ENCODE measurements at places on chromosomes 1 and 21. TPM values are rescaled to one million over a fixed set of nuclear protein-coding genes. Genes with fewer than 3 reads are reported as not detected.
A peak's percentile ranks its signal among the peaks of the same experiment; 100 is the strongest.

Gene RYR2
- total RNA-seq = 0.19 TPM

- peaks cover 16% of the 10 kb centered on the region for H3K4me1 ChIP-seq
- H3K27ac ChIP-seq = no peak overlapping the region
- H3K36me3 ChIP-seq = peaks cover 21% of the 10 kb centered on the region
- peak; percentile 41 for DNase-seq
Measured at GRCh38 chr1:52059321-52059720, 3.2 kb downstream of the BTF3L4 start.

- no peaks in the 10 kb centered on the region for H3K36me3 ChIP-seq
- H3K27ac ChIP-seq = no peak overlapping the region
- H3K4me1 ChIP-seq = peaks cover 15% of the 10 kb centered on the region
- H3K27me3 ChIP-seq = no peaks in the 10 kb centered on the region
Measured at GRCh38 chr1:209627732-209628196, 24.5 kb downstream of the LAMB3 start.

Gene TRPM2
- total RNA-seq = 0.79 TPM

GRCh38 chr1:82901561-82901960 lies 1097.4 kb downstream of the TTLL7 start:
- no peaks in the 10 kb centered on the region for H3K36me3 ChIP-seq
- H3K4me3 ChIP-seq = no peak overlapping the region
- H3K27ac ChIP-seq = no peak overlapping the region
- H3K27me3 ChIP-seq = no peaks in the 10 kb centered on the region
- no peak for DNase-seq

DNA sequence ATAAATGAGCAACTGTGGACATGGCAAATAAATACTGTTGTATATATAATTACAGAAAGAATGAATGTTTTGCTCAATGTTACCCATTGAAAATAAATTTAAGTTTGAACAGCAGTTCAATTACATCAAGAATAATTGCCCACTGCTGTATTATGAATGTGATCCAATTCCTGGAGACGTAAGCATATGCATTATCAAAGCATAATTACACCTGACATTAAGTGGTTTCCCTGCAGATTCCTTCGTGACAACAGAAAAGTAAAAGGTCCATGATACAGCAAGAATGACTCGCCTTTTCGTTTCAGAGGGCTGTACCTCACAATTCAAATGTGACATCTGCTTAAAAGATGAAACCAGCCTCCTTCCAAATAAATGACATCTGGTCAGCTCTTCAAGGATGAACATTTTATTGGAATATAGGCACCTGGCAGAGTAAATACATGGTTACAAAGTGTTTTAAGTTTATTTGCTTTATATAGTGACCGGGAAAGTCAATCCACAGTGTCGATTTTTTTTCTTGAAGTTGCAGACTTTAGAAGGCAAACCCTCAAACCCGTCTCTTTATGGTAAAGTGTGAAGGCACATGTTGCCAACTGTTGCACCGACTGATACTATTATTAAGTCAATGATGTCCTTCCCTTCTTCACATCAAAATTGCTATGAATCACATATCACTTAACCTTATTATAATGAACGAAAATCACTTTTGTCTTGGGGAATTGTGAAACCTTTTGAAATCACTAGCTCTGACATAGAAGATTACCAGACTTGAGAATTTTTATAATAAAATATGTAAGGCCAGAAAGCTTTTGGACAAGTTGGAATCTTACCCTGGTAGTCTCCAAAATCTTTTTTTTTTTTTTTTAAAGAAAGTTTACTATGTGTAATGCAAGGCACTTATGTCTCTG lies 36.2 kb upstream of the EDEM3 start:
- peak; percentile 6 for DNase-seq
- no peaks in the 10 kb centered on the region for H3K27me3 ChIP-seq
- H3K27ac ChIP-seq = no peak overlapping the region
- H3K4me1 ChIP-seq = peaks cover 19% of the 10 kb centered on the region
- H3K4me3 ChIP-seq = no peak overlapping the region

- peaks cover 2% of the 10 kb centered on the region for H3K4me1 ChIP-seq
- H3K4me3 ChIP-seq = no peak overlapping the region
- H3K27ac ChIP-seq = no peak overlapping the region
Measured at GRCh38 chr21:45899317-45900033, 82.1 kb upstream of the COL6A1 start.

Gene ALX3
- total RNA-seq = not detected

- DNase-seq = no peak
- H3K4me3 ChIP-seq = no peak overlapping the region
- H3K4me1 ChIP-seq = no peaks in the 10 kb centered on the region
- H3K27ac ChIP-seq = no peak overlapping the region
Measured at GRCh38 chr21:46474382-46474781, 15.7 kb downstream of the DIP2A start.

DNA sequence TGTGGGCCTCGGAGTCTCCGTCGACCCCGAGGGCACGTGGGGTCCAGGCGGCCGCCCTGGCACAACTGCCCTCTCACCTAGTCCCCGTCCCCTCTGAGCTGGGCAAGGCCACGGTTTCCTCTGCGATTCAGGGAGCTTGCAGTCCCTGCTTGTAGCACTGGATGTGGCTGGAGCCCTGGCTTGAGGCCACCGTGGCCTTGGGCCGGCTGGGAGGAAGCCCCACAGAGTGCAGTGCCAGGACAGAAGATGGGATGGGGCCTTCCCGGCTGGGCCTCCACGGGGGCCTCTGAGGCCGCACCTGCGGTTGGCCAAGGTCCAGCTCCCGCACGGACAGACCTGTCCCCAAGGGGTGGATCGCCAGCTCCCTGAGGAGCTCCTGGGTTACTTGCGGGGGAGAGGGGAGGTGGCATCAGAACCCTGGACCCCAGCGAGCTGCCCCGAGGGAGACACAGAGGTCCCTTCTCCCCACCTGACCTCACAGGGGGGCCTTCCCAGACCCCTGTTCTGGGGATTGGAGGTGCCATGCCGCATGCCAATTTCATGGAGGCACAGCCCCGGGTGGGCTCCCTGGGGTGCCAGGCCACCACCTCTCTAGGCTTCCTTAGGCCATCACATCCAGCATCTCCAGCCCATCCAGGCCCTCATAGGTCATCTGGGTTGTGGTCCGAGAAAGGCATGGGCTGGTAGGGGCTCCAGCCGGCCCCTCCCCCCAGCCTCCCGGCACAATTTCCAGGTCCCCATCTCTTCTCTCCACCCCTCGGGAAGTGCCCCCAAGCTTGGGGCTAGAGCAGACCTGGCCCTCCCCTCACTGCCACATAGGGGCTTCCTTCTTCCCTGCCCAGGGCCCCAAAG lies 80.8 kb downstream of the MORN1 start:
- DNase-seq = no peak
- no peaks in the 10 kb centered on the region for H3K27me3 ChIP-seq
- H3K27ac ChIP-seq = no peak overlapping the region
- peaks cover 8% of the 10 kb centered on the region for H3K36me3 ChIP-seq
- no peak overlapping the region for H3K4me3 ChIP-seq

Gene NOS1AP
- 0.94 TPM for total RNA-seq

DNA sequence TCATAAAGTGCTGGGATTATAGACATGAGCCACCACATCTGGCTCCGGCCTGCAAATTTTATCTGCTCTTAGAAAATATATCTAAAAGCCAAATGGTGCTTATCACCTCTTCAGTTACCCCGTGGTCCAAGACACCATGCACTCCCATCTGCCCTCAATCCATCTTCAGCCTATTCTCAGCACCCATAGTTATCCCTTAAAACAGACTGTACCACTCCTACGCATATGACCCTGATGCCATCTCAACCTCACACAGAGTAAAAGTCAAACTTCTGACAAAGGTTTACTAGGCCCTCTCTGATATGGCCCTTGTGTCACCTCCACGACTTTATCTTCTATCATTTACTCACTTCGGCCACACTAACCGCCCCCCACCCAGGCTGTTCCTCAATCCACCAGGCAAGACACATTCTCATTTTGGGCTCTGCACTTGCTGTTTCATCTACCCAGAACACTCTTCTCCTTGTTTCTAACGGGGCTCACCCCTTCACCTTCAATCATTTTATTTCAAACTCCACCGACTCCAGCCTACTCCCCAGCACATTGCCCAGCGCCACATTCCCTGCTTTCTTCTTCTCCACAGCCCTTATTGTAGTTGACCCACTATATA lies 33.0 kb downstream of the USP48 start:
- H3K27me3 ChIP-seq = no peaks in the 10 kb centered on the region
- no peak overlapping the region for H3K27ac ChIP-seq
- DNase-seq = no peak
- H3K4me3 ChIP-seq = no peak overlapping the region

Gene FCRL5
- total RNA-seq = not detected

Gene BGLAP
- 0.66 TPM for total RNA-seq

GRCh38 chr1:221824025-221824424 lies 82.1 kb upstream of the DUSP10 start:
- H3K36me3 ChIP-seq = no peaks in the 10 kb centered on the region
- peak; percentile 84 for DNase-seq
- H3K4me1 ChIP-seq = peaks cover 24% of the 10 kb centered on the region
- no peaks in the 10 kb centered on the region for H3K27me3 ChIP-seq
- H3K4me3 ChIP-seq = no peak overlapping the region

Gene SELP
- not detected for total RNA-seq

Gene CD1B
- total RNA-seq = not detected

Gene SDC3
- total RNA-seq = 135 TPM

DNA sequence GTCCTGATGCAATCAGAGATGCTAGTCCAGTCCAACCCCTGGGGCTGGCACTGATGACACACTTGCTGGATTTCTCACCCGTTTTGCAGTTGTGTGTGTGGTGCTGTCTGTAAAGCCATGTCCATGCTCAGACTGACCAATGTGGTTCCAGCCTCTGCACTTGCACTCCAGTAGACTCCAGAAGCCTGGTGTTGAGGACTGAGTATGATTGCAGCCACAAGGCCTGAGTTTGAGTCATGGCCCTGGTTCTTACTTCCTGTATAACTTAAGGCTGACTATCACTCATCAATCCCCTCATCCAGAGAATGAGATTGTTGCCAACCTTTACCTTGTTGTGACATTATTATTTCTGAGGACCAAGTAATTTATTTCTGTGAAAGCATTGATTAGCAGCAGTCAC lies 34.8 kb upstream of the IKBKE start:
- H3K4me1 ChIP-seq = peaks cover 2% of the 10 kb centered on the region
- H3K36me3 ChIP-seq = peaks cover 13% of the 10 kb centered on the region
- no peak for DNase-seq

- no peaks in the 10 kb centered on the region for H3K36me3 ChIP-seq
- no peaks in the 10 kb centered on the region for H3K4me1 ChIP-seq
- no peak overlapping the region for H3K4me3 ChIP-seq
- DNase-seq = peak; percentile 22
Measured at GRCh38 chr1:56639211-56639610, 5.9 kb upstream of the PRKAA2 start.

- no peaks in the 10 kb centered on the region for H3K36me3 ChIP-seq
- peaks cover 2% of the 10 kb centered on the region for H3K4me1 ChIP-seq
- H3K27me3 ChIP-seq = no peaks in the 10 kb centered on the region
- peak; percentile 88 for DNase-seq
Measured at GRCh38 chr21:28714777-28715464, 277.8 kb downstream of the LTN1 start.

Gene TTLL10
- total RNA-seq = not detected

Gene PTPN7
- total RNA-seq = 0.58 TPM

- no peak overlapping the region for H3K27ac ChIP-seq
- no peak overlapping the region for H3K4me3 ChIP-seq
- DNase-seq = peak; percentile 6
- no peaks in the 10 kb centered on the region for H3K36me3 ChIP-seq
- no peaks in the 10 kb centered on the region for H3K27me3 ChIP-seq
Measured at GRCh38 chr1:176617881-176618280, 154.9 kb downstream of the PAPPA2 start.

DNA sequence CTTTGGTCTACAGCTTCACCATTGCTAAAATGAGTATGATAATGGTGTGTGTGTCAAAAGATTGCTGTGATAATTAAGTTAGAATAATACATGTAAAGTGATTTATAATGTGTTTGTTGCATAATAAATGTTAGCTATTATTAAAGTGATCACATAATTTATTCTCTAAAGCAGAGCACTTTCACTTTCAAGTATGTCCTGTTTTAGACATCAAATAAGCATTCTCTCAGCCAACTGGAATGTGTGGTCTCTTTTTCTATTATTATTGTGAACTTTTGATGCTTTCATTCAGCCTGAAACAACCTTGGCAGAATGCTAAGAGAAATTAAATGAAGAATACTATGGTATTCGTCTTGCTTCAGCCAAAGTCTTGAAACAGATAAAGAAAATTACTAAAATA lies 102.8 kb upstream of the COL11A1 start:
- no peaks in the 10 kb centered on the region for H3K36me3 ChIP-seq
- peak; percentile 70 for DNase-seq
- no peaks in the 10 kb centered on the region for H3K4me1 ChIP-seq
- no peaks in the 10 kb centered on the region for H3K27me3 ChIP-seq
- peak overlapping the region; percentile 39 for H3K27ac ChIP-seq

- H3K27ac ChIP-seq = no peak overlapping the region
- DNase-seq = no peak
- H3K4me3 ChIP-seq = no peak overlapping the region
- no peaks in the 10 kb centered on the region for H3K36me3 ChIP-seq
- no peaks in the 10 kb centered on the region for H3K27me3 ChIP-seq
Measured at GRCh38 chr1:217484871-217485270, 146.0 kb downstream of the GPATCH2 start.

DNA sequence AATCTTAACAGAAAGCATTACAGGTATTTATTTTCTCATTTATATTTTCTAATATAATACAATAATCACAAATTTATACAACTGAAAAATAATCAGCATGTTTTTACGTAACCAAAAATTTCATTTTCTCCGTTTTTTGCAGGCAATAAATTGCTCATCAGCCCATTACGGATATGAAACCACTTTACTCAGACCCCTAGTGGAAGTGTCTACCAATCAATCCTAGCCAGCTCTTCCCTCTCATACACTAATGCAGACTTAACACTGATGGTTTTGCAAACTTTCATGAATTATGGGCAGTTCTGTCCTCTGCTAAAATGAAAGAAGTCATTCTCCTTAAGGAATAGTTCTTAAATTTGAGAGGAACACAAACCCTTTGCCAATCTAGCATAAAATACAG lies 124.7 kb downstream of the EIF4G3 start:
- peaks cover 7% of the 10 kb centered on the region for H3K4me1 ChIP-seq
- H3K27me3 ChIP-seq = no peaks in the 10 kb centered on the region
- H3K4me3 ChIP-seq = no peak overlapping the region
- peaks cover 2% of the 10 kb centered on the region for H3K36me3 ChIP-seq

DNA sequence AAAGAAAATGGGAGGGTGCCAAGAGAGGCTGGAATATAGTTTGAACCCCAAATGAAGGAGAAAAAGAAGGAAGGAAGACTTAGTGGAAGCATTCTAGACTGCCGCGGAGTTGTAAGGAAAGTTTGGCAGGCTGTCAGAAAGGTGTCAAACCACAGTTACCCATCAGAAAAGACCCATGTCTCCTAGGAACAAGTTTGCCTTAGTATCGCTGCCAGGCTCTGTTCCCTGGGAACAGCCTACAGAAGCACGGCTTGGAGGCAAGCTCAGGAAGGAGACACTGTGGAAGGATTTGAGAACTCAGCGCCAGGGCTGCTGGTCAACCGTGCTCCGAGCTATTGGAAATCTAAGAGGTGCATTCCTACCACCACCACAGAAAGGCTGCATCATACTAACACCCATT lies 197.4 kb downstream of the RRAGC start:
- peaks cover 5% of the 10 kb centered on the region for H3K27me3 ChIP-seq
- H3K4me1 ChIP-seq = no peaks in the 10 kb centered on the region
- H3K36me3 ChIP-seq = no peaks in the 10 kb centered on the region
- DNase-seq = no peak
- H3K4me3 ChIP-seq = no peak overlapping the region

Gene CYP4B1
- total RNA-seq = not detected

Data from astrocyte (in vitro differentiated cells and primary cell).